Stimulated activated CD4-positive, alpha-beta T cell treated with anti-CD3 and anti-CD28 coated beads, TNF-alpha, amount 100 ng/mL, for 24 hours (primary cell): ENCODE measurements at places on chromosomes 2 and 18.

DNA sequence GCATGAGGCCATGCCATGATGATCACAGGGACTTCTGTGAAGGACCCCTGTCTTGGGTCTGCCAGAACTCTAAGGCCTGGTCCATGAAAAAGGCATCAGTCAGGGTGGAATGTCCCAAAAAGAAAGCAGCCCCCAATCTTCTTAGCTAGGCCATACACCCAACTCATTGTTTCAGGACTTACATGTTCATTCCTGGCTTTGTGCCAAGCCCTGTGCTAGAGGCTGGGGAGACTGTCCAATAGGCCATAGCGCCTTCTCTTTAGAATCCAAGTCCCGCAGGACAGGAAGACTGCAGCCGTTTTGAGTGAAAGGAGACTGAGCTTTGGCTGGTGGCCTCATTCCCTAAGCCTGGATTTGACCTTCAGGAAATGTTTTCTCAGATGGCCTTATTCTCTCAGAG lies 247.3 kb downstream of the PRKCE start:
- DNase-seq: no peak

DNA sequence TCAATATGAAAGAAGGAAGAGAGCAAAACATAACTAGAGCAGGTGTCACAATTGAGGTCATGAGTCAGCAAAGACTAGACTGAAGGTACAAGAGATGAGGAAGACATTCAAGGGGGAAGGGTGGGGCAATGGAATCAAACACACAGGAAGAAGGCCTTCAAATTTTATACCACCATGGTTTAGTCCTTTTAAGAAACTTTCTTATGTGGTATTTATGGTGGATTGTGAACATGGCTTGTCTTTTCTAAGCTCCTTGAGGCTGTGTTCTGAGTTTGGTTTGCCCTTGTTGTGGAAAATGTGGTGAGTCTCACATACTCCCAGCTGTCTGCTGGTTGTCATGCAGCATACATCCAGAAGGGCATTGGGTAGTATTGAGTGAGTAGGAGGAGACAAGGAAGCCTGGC lies 62.1 kb downstream of the NABP1 start:
- DNase-seq: no peak

DNA sequence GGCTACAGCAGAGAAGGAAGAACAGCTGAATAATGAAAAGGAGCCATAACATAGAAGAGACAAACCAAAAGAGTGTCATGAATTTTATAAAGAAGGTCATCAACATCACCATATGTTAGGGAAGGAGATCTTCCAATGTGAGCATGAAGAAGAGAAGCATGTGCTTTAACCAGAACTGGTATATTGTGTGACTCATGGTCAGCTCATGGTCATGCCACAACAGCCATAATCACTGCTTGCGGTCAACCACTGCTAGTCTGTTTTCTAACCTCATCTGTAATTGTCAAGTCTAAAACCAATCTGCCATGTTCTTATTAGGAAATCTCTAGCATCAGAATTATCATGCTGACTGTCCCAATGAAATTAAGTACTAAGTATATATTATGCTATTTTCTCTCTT lies 204.1 kb upstream of the VRK2 start:
- no peak for DNase-seq

- no peak for DNase-seq
These were observed 51.5 kb upstream of the NFATC1 start for GRCh38 chr18:79344208-79344581.

DNA sequence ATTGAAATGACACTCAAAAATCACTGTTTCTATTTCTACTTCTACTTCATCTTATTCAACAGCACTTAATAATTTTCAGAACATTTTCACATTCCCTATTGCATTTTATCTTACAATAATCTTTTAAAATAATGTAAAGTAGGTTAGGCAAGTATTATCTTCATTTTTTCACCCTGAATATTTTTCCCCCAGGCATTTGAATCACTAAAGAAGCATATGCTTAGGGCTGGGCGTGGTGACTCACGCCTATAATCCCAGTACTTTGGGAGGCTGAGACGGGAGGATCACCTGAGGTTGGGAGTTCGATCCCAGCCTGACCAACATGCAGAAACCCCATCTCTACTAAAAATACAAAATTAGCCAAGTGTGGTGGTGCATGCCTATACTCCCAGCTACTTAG lies 6.7 kb downstream of the WDCP start:
- no peak for DNase-seq

DNA sequence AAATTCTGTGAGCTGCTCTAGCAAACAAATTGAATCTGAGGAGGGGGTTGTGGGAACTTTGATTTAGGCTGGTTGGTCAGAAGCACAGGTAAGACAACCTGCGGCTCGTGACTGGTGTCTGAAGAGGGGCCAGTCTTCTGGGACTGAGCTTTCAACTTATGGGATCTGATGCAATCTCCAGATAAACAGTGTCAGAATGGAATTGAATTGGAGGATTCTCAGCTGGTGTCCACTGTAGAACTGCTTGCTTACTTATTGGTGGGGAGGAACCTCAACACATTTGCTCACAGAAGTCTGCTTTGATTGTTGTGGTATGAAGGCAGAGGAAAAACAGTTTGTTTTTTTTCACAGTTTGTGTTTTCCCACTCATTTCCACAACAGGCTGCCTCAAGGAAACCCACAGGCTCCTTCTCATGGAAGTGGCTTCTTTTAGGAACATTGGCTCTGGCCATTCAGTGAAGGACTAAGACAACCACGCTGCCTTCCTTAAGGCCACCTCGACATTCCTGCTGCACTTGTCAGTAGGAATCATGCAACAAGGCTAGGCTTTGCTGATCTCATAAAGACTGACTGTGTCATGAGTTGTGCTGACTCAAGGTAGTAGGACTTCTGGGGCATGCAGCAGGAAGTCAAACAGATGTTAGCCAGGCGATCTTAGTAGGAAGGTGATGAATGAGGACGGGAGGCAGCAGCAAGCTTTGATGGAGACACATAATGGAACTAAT lies 104.7 kb downstream of the TSN start:
- no peak for DNase-seq

GRCh38 chr2:24239553-24239952 lies 64.7 kb downstream of the FAM228A start:
- no peak for DNase-seq

- DNase-seq: no peak
These were observed 41.8 kb upstream of the SH3RF3 start for GRCh38 chr2:109087055-109087663.

- no peak for DNase-seq
These were observed 643 bp downstream of the PLCL1 start for GRCh38 chr2:197804758-197805714.

- DNase-seq: no peak
These were observed 39.0 kb downstream of the MYO3B start for GRCh38 chr2:170216981-170217380.

DNA sequence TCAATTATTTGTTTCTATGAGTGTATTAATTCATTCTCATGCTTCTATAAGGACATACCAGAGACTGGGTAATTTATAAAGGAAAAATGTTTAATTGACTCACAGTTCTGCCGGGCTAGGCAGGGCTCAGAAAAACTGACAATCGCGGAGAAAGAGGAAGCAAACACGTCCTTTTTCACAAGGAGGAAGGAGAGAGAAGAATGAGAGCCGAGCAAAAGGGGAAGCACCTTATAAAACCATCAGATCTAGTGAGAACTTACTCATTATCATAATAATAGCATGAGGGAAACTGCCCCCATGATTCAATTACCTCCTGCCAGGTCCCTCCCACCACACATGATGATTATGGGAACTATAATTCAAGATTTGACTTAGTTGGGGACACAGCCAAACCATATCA lies 294.0 kb downstream of the DSC3 start:
- DNase-seq: no peak

- DNase-seq: no peak
These were observed 14.7 kb upstream of the ITGB6 start for GRCh38 chr2:160214461-160215445.

- DNase-seq: no peak
These were observed 266.6 kb downstream of the CYP26B1 start for GRCh38 chr2:71880846-71881610.

DNA sequence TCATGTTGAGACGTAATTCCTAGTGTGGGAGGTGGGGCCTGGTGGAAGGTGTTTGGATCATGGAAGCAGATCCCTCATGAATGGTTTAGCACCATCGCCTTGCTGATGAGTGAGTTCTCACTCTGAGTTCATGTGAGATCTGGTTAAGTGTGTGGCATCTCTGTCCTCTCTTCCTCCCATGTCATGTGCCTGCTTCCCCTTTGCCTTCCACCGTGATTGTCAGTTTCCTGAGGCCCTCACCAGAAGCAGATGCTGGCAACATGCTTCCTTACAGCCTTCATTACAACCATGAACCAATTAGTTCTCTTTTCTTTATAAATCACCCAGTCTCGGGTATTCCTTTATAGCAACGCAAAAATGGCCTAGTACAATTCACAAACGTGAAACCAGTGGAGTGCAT lies 14.6 kb upstream of the MCM6 start:
- DNase-seq: no peak

GRCh38 chr2:104845552-104845931 lies 8.4 kb upstream of the POU3F3 start:
- no peak for DNase-seq

DNA sequence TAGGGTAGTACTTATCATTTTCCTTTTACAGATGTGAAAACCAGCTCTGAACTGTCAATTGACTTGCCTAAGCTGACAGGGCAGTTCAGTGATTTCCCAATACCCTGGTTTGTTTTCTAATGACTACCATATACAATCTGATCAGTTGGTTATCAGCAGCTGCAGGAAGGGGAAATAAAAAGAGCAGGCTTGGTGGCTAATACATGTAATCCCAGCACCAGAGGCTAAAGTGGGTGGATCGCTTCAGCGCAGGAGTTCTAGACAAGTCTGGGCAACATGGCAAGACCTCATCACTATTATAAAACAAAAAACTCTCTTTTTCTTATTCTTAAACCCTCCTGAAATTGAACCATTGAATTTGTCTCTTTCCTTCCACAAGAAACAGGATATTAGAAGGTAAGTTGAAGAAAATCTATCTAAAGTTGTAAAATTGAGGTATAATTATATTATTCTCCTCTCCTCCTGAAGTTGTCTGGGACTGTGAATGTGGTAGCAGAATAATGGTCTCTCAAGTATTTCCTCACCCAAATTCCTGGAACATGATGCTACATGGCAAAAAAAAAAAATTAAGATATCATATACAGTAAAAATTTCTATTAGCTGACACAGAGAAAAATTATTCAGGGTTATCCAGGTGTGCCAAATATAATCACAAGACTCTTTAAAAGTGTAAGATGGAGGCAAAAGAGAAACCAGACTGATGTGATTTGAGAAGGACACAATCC lies 1441.6 kb downstream of the SUCLG1 start:
- DNase-seq: no peak

GRCh38 chr2:17846676-17847075 lies 30.4 kb downstream of the MSGN1 start:
- no peak for DNase-seq

- no peak for DNase-seq
These were observed 92.6 kb upstream of the TMEM18 start for GRCh38 chr2:769771-770170.

DNA sequence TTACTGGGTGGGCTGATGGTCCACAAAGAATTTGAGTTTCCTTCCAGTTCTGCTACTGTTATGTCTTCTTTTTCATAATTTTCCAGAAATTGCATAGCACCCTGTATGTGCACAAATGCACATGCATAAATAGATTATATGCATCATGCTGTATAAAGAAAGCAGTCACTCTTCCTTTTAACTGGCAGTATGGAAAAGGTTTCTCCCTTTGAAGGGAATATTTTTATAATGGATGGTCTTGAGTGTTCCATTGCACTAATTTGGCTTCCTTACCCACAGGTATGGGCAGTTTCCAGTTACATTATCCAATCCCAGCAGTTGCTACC lies 154.4 kb downstream of the NAPG start:
- DNase-seq: no peak

DNA sequence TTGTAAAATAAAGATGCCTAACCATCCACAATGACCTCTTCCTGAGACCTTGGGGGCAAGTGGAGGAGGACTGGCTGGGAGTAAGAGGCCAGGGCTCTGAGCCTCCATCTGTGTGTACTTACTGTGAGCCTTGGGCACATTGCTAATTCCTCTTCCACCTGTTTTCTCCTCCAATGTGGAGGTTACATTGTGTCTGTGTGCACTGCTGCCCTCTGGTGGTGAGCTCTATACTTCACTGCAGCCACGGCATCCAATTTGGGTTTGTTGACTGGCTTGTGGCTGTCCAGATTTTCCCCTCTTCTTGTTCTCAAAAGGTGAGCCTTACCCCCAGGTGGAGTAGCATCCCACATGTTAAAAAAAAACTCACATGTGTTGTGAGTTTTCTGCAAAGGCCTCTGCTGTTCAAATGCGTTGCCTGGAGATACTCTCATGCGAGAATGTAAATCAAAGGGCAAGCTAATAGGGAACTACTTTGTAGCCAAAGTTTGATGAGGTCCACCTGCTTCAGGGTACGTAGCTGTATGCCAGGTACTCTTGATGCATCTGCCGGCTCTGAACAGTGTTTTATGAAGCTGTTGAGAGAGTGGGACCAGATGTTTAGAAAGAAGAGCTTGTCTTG lies 80.8 kb downstream of the APOB start:
- peak; percentile 68 for DNase-seq

- no peak for DNase-seq
These were observed 124.7 kb downstream of the ACKR3 start for GRCh38 chr2:236694146-236694888.

DNA sequence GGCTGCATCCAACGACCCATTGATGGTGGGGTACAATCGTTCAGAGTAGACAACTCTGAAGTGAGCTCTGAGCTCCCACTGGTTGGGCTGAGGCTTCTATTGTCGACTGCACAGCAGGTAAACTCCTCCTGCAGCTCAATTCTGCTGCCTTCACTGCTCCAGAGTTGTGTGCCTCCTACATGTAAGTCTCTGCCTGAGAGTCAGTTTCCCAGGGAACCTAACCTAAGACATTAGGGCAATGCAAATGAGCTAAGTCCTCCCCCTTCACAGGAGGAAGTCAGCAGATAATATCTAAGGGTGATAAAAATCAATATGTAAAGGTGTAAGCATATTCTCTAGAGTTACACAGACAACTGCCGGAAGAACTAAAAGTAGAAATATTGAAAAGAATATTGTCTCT lies 22.5 kb upstream of the ACYP2 start:
- DNase-seq: no peak

- DNase-seq: no peak
These were observed 47.4 kb upstream of the RMDN2 start for GRCh38 chr2:37877457-37878315.

DNA sequence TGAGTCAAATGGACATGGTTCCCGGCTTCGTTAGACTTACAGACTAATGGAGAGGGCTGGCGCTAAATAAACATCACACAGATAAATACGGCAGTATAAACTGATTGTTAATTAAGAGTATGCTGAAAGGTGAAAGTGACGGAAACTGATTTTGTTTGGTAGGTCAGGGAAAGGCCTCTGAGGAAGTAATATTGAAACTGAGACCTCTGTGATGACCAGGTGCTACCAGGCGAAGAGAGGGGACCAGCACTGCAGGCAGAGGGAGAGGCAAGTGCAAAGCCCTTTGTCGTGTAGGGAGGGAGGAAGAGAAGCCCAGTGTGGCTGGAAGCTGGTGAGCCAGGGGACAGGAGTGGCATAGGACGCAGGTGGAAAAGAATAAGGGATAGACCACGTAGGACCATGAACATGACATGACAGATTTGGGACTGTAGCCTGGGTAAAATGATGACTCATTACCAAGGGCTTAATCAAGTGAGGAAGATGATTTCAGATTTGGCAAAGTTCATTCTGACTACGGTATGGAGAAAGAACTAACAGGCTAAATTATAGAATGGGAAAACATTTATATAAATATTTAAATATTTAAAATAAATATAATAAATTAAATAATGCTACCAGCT lies 433.1 kb downstream of the NCKAP5 start:
- DNase-seq: no peak
